ENCODE measurements at places on chromosomes 2 and 18. TPM values are rescaled to one million over a fixed set of nuclear protein-coding genes. Genes with fewer than 3 reads are reported as not detected.

DNA sequence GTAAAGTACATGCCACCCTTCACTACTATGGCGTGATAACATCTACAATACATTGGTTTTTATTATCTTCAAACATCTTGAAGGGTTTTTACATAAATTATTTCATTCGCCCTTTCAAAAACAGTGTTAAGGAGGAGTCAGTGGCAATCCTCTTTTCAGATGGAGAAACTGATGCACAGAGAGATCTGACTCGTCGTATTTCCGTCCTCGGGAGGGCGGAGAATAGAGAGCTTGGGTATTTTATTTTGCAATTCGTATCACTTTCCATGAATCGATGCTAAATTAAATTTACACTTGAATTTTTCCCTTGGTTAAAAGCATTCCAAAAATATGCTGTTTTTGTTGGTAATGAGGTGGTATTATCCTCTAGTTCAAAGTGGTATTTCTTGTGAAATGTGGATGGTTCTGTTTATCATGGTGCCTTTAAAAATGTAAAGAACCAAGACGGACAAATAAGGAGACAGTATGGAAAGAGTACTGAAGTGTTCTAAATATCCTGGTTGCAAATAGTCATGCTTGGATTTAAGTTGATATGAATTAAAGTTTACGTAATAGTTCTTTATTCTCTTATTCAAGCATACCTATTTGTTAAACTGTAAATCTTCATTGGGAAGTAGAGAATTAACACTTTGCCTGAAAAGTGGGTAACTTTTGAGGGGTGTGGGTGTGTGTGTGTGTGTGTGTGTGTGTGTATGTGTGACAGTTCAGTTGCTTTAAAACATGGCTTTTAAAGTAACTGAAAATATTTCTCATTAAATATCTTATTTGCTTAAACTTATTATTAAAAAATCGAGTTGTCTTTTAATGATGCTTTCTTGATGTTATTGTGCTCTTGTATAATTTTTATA, 5.6 kb downstream of the PHLPP1 start:
- DNase-seq: no peak

- no peak for DNase-seq
These were observed 383.3 kb upstream of the ETAA1 start for GRCh38 chr2:67013821-67014220.

- no peak for DNase-seq
These were observed 143.3 kb downstream of the ESCO1 start for GRCh38 chr18:21457179-21457535.

The DSG4 gene
- polyA plus RNA-seq: 0.41 TPM

The GAREM2 gene
- 9.1 TPM for polyA plus RNA-seq

DNA sequence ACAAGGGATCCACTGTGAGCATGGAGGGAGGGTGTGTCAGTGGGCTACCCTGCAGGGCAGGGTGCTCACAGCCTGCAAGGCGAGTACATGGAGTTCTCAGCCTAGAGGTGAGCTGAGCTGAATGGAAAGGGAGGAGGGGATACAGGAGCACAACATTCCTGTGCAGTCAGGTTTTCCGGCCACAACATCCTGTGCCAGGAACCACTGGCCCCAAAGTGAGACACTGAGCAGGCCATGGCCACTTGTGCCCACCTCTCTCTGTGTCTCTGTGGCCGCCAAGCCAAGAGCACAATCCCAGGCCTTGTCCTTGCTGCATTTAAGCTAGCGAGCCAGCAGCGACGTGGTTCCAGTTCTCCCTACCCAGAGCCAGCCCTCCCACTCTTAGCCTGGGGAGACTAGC, 6.1 kb downstream of the DOK1 start:
- no peak for DNase-seq

DNA sequence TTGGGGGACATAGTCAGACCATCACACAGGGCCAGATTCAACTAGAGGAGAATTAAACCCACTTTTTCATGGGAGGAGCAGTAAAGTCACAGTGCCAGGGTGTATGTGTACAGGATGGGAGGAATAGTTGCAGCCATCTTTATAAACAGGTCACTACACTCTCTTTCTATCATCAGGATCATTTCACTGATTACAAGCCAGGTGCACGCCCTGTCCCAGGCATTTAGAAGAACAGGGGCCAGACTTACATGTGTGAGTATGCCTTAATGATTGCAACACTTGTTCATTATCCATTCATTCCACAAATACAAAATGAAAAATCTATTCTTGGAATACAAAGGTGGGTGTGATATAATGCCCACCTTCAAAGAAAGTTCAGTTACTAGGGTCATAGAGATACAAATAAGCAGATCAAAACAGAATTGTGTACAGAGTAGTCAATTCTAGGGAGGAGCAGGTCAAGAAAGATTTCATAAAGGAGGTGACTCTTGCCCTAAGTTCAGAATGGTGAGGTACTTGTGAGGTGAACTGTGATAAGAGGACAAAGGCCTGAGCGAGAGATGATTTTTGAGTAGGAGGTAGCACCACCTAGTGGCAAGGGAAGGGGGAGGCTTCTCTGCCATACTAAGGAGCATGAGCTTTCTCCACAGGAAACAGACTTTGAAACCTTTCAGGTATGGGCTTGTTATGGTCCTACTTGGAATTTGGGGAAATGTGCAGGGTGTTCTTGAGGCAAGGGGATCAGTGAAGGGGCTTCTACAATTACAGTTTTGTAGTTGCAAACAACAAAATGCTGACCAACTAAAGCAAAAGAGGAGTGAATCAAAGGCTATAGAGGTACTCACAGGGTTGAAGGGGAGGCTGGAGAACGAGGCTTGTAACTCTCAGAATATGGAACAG, 156.3 kb downstream of the SUCLG1 start:
- DNase-seq: peak; percentile 80

DNA sequence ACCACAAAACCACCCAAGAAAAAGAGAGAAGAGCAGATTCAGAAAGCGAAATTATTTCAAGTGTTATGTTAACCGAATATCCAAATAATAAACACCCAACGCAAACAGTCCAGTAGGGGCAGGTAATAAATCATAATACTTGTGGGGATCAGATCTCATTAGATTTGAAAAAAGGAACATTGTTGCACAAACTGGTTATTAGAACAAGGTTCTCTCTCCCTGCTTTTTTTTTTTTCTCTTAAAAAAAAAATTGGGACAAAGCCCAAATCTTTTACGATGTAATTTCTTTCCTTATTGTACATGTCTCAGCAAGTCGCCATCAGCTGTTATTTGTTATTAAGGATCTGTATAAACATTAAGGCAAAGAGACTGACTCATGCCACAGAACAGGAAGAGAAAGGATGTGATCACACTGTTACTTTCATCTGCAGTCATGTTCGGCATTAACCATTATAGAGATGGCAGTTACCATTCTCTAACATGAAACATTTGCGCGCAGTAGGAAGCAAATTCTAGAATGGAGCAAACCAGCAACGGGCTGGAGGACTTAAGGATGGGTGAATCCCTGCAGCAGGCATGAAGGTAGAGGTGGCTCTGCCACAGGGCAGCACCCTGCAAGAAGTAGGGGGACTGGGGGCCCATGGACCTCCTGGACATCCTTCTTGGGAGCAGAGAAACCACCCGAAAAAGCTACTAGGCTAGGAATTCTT, 42.0 kb downstream of the EPHA4 start:
- DNase-seq: no peak

The NDUFV2 gene
- polyA plus RNA-seq: 233 TPM

DNA sequence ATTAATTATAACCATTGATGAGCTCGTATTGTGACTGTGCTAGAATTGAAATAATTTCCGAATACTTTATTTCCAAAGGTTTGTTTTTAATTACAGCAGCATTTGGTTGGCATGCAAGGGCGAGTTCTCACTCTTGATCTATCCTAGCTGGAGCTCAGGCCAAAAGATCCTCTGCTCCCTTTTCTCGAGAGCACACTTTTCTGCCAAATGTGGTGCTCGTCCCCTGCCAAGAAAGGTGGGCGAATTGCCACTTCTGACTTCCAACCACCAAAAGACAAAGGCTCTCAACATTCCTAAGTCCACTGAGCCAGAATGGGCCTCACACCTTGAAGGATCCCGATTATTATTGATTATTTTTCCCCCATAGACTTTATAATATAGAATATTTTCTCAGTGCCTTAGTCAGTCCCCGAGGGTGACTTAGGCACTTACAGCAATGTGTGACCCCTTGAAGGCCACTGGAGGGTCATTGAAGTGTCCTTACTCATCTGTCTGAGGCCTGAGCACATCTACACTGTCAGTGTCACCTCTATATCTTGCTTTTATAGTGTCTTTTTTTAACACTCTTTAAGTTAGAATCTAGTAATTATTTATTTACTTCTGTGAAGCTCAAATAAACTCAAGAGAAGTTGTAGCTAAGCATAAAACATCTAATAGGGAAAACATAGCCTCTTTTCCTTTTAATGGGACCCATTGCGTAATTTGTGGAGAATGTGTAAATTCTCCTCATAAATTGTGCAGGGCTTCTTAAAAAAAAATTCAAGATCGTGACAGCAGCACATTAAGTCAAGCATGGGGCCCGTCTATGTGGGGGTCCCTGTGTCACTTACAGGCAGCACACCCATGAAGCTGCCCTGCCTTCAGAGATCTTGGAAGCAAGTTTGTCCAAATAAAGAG, 98.3 kb downstream of the MEIS1 start:
- DNase-seq: no peak

DNA sequence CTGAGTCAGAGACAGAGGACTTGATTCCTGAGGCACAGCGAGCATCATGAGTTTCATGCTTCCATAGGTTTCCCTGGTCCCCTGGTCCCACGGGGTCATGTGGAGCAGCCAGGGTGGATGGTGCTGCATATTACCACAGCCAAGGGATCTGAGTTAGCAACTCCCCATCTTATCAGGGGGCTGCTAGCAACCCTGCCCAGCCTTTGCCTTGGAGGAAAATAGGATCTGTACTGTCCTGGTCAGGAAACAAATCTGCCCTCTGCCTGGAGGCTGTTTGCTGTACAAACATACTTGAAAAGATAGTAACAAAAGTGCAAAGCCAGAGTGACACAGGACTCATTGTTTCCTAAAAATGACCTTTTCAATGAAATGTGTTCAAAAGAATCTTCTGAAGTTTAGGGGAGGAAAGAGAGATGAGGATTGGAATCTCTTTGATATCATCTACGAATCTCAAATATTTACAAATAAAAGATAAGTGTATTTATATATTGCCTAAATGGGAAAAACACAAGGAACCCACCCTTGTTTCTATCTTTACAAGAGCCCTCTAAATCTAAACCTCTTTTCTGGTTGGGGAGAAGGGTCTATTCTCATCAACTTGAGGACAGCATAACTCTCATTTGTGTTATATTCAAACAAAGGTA, 194.8 kb downstream of the CD226 start:
- no peak for DNase-seq

DNA sequence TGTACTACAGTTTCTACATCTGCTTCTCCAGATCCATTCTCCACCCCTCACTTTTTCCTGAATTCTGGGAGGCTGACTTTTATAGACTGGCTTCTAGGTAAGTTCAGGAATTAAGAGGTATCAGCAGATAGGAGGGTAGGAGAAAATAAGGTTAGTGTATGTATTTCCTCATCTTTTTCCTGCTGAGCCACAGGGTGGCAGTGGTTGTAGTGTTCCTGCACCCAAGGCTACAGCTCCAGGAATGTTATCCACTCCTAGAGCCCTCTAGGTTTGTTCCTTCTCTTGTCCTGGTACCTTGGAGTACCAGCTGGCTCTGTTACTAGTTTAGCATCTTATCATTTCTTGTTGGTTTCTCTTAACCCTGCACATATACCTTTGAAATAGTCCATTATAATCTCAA, 40.7 kb upstream of the C2orf66 start:
- DNase-seq: peak; percentile 13

- DNase-seq: no peak
These were observed 8.1 kb downstream of the CHMP1B start for GRCh38 chr18:11859282-11859830.

DNA sequence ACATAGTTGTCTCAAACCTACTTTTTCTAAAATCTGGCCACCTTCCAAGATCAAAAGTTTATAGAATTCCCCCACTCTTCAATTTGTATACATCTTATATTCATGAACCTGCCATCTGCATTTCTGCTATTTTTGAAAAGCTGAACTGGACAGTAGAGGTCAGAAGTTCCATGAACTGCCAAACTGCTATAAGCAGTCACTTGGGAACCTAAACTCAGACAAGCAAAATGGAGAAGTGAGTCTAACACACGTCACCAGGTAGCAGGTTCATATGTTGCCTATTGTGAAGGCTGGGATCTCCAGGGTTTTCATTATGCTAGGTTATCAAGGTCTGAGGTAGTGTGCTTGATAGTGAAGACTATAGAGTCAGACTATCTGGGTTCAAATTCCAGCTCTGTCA, 2.0 kb upstream of the MYO1B start:
- DNase-seq: no peak

The ANKRD30B gene
- polyA plus RNA-seq: not detected

The STPG4 gene
- not detected for polyA plus RNA-seq

The MERTK gene
- polyA plus RNA-seq: 16.4 TPM

GRCh38 chr2:71071681-71072398, 3.4 kb downstream of the NAGK start:
- no peak for DNase-seq

DNA sequence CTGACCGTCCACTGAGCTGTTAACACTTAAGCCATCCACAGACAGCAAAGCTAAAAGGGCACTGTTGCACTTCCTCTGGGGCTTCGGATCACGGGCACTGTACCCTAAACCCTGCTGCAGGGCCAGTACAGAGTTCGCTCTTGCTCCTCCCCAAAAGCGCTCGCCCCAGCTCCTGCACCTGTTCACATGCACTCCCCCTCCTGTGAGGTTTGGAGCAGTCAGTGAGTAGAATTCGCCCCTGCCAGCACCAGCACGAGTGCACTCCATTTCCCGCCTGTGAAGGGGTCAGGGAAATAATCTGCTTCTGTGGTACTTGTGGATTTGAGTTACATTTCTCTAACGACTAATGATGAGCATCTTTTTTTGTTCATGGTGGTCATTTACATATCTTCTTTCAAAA, 158.8 kb downstream of the PTPRM start:
- DNase-seq: no peak

The POLR1A gene
- polyA plus RNA-seq: 6.3 TPM

- DNase-seq: peak; percentile 76
These were observed 349.8 kb downstream of the TNS1 start for GRCh38 chr2:217652761-217653639.

DNA sequence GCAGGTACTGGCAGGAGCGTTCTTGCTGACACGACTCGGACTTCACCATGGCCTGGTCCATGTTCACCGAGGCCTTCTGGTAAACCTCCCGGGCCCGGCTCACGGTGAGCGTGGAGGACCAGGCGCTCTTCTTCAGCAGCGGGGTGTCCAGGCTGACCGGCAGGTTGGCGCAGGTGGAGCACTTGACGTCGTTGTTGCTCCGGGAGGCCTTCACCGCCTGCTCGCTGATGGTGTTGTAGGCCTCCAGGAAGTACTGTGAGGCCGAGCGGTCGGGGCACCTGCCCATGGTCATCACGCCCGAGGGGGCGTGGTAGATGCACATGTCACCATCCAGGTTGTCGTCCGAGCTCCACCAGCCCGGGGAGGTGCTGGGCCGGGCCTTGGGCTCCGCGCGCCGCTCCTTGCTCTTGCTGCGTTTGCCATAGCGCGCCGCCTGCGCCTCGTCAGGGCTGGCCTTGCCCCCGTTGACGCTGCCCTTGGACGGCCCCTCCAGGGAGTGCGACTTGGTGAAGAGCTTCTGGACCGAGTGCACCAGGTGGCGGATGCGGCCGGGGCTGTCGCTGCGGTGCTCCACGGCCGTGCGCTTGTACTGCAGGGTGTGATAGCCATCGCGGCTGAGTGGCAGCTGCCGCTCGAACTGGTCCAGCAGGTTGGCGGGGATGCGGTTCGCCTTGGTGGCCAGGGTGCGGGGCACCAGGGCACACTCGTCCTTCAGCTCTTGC, 429.3 kb downstream of the TGIF1 start:
- DNase-seq: no peak

Measured in hepatocyte (in vitro differentiated cells).